Stimulated activated CD8-positive, alpha-beta memory T cell treated with anti-CD3 and anti-CD28 coated beads, Interleukin-4, amount 100 ng/mL, for 4 hours (primary cell): ENCODE measurements at places on chromosomes 5 and 9.

DNA sequence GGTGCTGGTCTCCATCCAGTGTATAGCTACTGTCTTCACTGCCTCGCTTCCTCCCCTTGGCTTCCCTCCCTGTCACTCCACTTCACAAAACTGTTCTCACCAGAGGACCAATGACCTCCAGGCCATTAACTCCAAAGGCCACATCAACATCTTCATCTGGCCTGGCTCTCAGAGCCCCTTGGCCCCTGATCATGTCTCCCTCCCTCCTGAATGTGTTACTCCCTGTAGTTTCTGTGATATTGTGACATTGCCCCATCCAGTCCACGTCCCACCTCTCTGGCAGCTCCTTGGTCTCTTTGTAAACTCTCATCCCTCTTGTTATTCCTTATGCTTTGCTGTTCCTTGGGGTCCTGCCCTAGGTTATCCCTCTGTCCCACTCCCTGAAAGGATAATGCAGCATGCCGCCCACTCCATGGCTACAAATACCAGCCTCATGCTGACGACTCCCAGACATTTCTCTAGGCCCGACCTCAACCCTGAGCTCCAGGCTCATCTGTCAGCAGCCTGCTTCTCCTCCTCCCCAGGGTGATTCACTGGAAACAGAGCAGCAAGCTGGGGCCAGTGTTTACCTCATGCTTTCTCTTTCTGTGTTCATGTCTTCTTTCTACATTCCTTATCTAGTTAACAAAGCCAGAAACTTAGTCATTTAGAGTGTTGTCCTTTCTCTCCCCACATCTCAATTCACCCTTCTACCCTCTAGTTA, 312.2 kb downstream of the SPOCK1 start:
- DNase-seq, result no peak

- DNase-seq, result no peak
Measured at GRCh38 chr5:31113666-31114350, 79.7 kb upstream of the CDH6 start.

- DNase-seq, result no peak
Measured at GRCh38 chr5:94627191-94627590, 8.7 kb downstream of the SLF1 start.

- no peak for DNase-seq
Measured at GRCh38 chr5:10536511-10536910, 27.4 kb upstream of the ANKRD33B start.

- DNase-seq, result no peak
Measured at GRCh38 chr9:27818348-27818747, 245.1 kb upstream of the C9orf72 start.

GRCh38 chr5:67381236-67381880, 184.8 kb upstream of the CD180 start:
- no peak for DNase-seq

DNA sequence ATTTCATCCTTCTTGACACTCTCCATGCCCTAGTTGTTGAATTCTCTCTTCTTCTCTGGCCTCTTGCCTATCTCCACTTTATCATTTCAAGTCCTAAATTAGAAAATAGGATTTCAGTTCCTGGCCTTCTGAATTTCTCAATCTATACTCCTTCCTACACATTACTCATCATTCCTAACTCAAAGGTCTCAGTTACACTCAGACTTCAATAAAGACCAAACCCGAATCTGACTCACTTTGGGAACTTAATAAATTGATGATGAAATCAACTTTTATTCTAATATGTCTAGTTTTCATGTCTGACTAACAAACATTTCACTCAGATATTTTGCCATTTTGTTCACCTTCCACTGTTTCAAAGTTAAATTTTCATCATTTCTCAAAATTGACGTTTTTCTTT, 113.6 kb upstream of the TSLP start:
- no peak for DNase-seq
